Progenitor cell of endocrine pancreas (in vitro differentiated cells): ENCODE measurements at places on chromosomes 13 and 19.

DNA sequence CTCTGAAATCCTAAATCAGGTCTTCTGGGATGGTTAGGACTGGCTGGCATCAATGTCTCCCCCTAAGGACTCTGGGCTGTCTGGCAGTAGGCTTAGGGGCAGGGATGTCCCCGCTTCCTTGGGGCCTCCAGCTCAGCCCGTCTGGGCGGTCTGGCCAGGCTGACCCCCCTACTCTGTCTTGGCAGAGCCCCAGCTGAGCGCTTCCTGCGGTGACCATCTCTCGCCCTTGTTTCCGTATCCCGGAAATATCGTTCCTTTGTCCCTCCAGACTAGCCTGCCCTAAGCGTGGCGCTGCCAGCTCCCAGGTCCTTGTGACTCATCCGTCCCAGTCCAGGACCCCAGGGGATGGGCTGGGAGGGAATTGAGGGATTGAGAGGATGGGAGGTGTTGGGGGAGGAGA, 11.3 kb downstream of the GTPBP3 start:
- no peak for DNase-seq

DNA sequence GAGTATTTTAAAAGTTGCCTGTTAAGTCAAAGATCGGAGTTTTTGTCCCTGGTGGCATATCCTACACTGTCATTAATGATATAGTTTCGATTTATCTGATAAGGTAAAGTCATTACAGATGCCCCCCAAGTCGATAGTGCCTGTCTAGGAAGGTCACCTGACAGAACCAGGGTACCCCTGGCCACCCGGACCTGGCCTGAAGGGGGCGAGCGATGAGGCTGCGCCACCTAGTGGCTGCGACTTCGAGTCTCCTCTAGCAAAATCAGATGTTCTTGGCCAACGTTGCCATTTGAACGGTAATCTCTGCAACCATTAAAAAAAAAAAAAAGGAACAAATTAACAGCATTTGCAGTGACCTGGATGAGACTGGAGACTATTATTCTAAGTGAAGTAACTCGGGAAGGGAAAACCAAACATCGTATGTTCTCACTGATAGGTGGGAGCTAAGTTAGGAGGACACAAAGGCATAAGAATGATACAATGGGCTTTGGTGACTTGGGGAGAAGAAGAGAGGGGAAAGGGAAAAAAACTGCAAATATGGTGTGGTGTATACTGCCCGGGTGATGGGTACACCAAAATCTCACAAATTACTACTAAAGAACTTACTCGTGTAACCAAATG, 565.1 kb downstream of the LIG4 start:
- DNase-seq, result peak; percentile 61

DNA sequence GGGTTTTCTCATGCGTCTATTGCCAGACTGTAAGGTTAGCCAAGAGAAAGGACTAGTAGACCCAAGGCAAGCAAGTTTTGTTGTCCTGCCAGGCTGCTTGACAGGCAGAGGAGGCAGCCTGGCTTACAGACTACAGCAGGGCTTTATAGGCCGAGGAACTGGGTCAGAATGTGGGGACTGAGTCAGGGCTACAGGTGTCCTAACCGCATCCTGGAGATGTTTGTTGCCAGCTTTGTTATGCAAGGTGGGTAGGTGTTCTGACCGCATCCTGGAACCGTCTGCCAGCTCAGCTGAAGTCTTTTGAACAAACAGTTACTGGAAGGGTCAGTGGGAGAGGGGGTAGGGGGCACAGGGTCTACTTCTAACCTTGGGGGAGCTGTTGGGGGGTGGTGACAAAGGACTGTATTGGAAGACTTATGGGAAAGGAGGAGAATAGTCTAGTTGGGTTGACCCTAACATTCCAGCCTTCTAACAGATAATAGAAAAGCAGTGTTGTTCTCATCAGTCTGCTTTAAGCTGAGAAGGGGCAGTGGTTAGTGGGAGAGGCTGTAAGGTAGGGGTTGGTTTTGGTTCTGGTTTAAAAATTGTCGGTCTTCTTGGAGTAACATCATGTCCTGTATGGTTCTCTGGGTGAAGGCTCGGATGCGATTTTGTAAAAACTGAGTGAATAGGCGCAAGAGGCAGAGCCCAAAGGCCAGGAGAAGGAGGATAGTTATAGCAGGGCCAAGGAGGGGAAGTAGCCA, 913.8 kb upstream of the SLITRK5 start:
- DNase-seq, result no peak

DNA sequence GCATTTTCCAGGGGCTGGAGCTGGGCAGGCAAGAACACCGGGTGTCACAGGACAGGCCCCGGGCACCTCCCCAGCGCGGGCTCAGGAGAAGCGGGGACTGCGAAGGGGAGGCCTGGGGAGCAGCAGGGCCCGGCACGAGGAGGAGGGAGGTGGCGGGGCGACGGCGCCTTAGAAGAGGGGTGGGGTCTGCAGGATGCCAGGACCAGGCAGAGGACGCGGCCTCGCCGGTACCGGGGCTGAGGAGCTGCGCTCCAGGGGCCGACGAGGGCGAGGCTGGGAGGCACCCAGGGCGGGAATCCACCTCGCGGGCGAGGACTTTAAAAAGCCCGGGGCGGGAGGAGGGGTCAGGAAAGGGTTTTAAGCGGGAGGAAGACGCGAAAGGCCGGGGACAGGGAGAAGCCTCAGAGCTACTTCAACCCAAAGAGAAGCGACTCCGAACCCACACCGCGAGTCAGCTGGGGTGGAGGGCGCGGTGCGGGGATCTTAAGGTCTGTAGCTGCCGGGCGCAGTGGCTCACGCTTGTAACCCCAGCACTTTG, 665 bp downstream of the ZNF347 start:
- DNase-seq, result peak; percentile 22

- no peak for DNase-seq
These were observed 7.1 kb upstream of the LILRA5 start for GRCh38 chr19:54319892-54320670.

GRCh38 chr19:51120160-51120559, 4.5 kb upstream of the SIGLEC9 start:
- DNase-seq, result no peak
